ENCODE measurements at places on chromosomes 3 and 15.

DNA sequence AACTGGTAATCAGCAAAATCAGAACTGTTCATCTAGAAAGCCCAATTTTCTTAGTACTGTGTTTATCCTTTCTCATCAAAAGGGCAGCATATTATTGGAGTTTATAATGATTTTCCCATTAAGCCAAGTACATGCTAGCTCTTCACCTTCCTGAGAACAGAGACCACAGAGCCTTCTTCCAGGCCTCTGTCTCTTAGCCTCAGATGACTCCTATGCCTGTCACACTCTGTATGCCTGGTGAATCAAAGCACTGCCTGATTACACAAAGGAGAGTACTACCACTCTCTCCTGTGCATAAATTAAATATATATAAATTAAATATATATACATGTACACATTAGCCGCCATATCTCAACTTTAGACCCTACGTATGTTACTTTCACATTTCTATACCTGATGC is 636.1 kb downstream of the NTRK3 start:
- DNase-seq: no peak

GRCh38 chr3:52859686-52860423 is 25.0 kb upstream of the MUSTN1 start:
- DNase-seq: no peak

DNA sequence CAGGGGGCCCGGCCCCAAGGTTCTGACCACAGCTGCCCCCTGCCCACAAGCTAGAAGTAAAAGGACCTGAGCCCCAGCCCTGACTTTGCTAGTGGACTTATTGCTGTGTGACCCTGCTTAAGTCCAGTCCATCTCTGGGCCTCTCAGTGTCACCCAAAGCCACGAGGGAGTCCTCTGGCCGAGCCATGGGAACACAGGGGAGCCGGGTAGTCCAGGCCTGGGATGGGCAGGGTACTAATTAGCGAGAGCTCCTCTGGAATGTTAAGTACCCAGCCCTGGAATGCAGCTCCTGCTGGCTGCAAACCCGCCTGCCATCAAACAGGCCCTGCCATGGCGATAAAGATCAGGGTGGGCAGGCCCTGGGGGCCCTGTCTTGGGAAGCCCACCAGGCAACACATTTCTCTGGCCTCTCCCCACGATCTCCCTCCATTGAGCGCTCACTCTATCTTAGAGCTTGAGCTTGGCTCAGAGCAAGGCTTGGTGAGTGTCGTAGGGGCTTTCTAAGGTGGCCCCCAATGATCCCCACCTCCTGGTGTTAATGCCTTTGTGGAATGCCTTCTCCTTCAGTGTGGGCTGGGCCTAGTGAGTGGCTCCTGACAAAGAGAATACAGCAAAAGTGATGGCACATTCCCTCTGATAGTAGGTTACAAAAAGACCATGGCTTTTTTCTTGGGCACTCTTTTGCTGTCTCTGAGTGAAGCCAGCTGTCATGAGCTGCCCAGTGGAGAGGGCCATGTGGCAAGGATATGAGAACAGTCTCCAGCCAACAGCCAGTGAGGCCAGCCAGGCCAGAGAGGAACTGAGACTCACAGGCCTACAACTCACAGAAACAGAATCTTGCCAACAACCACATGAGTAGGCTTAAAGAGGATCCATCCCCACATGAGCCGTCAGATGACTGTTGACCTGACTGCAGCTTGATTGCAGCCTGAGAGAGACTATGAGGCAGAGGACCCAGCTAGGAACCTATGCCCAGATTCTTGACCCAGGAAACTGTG is 133.1 kb downstream of the SMAD6 start:
- no peak for DNase-seq

GRCh38 chr3:194330160-194330559 is 21.0 kb downstream of the CPN2 start:
- no peak for DNase-seq

- no peak for DNase-seq
These were observed 84.3 kb downstream of the EEFSEC start for GRCh38 chr3:128237348-128238183.

DNA sequence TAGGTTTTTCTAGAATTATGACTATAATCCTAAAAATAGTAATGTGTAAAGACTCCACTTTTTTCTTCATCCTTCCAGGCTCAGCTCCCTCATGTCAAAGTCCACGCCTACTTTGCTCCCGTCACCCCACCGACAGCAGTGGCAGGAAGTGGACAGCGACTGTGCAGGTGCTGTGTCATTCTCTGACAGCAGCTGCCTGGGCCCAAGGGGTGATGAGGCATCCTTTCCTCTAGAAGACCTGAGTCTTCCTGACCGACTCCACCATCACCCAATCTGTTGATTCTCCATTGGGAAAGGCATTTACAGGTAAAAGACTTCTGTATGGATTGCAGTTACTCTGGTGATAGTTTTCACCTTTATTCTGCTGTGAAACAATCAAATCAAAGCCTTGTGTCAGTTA is 54.8 kb downstream of the UBP1 start:
- DNase-seq: peak; percentile 10

- no peak for DNase-seq
These were observed 272.8 kb upstream of the RORA start for GRCh38 chr15:61501815-61502389.

GRCh38 chr3:151931171-151931570 is 57.7 kb downstream of the SUCNR1 start:
- DNase-seq: no peak

DNA sequence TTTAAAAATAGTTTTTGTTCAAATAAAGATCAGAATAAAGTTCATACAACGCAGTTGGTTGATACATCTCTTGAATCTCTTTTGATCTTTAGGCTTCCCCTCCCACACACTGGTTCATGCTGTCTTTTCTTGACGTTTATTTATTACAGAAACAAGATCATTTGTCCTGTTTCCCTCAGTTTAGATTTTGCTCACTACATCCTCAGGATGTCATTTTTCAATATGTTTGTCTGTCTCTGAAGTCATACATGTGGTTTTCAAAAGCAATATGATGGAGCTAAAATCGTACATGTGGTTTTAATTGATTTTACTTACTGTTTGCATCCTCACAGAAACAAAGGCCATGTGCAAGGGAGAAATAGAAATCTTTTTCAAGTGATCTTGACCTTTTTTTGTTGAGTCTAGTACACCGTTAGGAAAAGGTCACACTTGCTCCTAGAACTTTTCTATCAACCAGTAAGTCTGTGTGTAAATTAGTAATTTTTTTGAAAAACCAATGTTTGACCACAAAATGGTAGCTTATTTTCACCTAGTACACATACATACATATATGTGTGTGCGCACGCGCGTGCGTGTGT is 63.7 kb upstream of the SENP5 start:
- no peak for DNase-seq

DNA sequence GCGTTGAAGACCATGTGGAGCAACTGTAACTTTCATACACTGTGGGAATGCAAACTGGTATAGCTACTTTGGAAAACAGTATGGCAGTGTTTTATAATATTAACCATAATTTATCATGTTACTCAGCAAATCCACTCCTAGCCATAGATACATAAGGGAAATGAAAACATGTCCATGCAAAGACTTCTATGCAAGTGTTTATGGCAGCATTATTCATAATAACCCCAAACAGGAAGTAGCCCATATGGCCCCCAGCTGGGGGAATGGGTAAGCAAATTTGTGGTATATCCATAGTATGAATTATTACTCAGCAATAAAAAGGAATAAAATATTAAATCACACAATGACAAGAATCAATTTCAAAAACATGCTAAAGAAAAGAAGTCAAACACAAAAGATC is 23.0 kb upstream of the GATA2 start:
- DNase-seq: no peak

DNA sequence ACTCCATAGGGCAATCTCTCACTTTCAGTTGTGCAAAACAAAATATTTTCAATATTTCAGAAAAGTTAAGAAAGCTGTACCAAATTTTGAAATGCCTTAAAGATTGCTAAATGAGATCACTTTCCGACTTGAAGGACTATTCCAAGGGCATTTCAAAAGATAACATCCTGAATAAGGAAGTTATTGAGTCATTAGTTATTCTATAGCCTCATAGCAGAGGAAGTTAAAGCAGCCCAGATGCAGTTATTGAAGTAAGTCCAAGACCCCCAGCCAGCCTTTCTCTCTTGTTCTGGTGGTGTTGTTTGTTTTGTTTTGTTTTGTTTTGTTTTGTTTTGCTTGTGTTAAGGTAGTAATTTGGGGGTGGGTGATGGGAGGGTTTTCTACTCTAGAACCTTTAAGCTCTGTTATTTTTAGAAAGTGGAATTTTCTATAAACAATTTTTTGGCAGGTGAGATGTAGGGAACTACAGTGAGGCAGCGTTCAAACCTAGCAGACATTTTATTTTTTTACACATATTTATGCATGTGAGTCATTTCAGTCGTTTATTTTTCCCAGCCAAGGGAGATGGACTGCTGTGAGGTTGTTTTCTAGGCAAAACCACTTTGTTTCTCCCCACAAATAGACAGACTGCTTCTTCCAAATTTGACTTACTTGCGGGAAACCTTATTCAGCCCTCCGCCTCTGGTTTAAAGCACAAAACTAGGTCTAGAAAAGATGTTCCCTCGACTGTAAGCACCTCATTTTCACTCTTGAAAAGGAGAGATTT is 216.3 kb upstream of the ARPP21 start:
- DNase-seq: no peak

- no peak for DNase-seq
These were observed 23.2 kb downstream of the C2CD4B start for GRCh38 chr15:62141643-62142588.

GRCh38 chr15:78421238-78421965 is 16.6 kb upstream of the IREB2 start:
- DNase-seq: no peak

- no peak for DNase-seq
These were observed 18.6 kb downstream of the ZDHHC19 start for GRCh38 chr3:196192524-196193051.

DNA sequence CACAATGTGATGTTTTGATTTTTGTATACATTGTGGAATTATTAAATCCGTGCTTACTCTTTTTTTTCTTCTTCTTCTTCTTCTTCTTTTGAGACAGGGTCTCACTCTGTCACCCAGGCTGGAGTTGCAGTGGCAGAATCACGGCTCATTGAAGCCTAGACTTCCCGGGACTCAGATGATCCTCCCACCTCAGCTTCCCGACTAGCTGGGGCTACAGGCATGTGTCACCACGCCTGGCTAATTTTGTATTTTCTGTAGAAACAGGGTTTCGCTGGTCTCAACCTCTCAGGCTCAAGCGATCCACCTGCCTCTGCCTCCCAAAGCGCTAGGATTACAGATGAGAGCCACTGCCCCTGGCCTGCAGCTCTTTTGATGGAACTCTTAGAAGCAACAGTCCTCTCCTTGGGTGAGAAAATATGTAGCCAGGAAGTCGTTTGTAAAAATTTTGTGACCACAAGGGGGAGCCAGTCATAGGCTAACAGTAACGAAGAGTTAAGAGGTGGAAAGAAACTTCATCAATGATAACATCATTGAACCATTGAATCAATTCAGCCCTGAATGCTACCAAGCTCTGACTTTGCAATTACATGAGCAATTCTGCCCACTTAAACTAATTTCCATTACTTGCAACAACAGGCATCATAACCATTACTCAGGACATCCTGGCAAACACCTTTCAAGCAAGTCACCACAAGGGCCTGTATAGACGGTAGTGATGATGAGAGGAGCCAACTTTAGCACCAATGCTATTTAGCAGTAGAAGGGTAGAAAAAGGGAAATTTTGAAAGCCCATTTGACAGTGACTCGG is 16.7 kb upstream of the CMTM7 start:
- DNase-seq: peak; percentile 75

DNA sequence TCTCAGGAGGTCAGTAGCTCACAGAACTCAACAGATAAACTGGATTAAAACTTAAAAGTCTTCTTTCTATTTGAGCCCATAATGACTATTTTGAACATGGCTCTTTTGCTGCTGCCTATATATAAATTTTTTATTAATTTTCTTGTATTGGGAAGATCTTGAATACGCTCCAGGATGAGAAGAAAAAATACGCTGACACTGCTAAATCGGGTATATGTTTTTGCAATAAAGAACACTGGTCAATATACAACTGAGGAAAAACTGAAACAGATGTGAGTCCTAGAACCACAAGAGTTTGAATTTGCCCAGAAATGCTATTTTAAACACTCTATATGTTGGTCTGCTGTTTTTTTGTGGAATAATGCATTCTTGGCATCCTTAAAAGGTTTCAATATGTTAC is 20.6 kb downstream of the WNT5A start:
- DNase-seq: no peak

GRCh38 chr3:94612631-94613030 is 549.8 kb downstream of the NSUN3 start:
- DNase-seq: no peak

- no peak for DNase-seq
These were observed 2.2 kb downstream of the FAH start for GRCh38 chr15:80155001-80155377.

DNA sequence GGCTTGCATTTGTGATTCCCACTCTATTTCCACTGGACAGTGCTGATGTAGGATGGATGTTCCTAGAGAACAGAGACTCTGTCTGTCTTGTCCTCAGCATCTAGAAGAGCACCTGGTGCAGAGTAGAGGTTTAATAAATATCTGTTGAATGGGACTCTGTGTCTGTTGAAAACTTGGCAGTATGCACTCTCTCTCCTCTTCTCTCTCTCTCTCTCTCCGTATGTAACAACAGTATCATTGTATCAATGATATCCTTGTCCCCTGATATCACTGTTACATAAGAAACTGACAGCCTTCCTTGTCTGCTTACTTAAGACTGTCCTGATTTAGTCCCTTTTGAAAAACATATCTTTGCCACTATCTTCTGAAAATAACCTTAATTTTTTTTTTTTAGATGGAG is 24.3 kb upstream of the MGLL start:
- DNase-seq: no peak

GRCh38 chr15:41585127-41586047 is 26.4 kb downstream of the TYRO3 start:
- DNase-seq: peak; percentile 10

- DNase-seq: no peak
These were observed 72.9 kb upstream of the ATP2C1 start for GRCh38 chr3:130820976-130821375.

DNA sequence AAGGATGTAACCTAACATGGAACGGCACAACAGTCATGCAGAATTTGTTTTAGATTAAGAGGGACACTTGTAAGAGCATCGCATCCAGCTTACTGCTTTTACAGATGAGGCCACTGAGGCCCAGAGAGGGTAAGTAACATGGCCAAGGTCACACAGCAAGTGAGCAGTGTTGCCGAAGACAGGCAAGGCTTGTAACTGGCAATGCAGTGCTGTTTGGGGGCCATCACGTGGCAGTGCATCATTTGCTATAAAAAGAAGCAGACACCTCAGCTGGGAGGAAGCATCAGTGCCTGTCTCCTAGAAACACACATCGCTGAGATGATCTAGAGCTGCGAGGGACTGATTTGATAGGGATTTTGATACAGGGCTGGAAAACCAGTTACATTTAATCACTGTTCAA is 108.2 kb upstream of the PROK2 start:
- no peak for DNase-seq

- DNase-seq: no peak
These were observed 192.0 kb downstream of the ATP10A start for GRCh38 chr15:25671132-25671531.
